Large intestine (tissue), 12 donors: ENCODE measurements at places on chromosomes 2 and 18. TPM values are rescaled to one million over a fixed set of nuclear protein-coding genes. Genes with fewer than 3 reads are reported as not detected.

- DNase-seq, result no peak
Observed at GRCh38 chr18:39425172-39425850, 1859.7 kb upstream of the CELF4 start.

DNA sequence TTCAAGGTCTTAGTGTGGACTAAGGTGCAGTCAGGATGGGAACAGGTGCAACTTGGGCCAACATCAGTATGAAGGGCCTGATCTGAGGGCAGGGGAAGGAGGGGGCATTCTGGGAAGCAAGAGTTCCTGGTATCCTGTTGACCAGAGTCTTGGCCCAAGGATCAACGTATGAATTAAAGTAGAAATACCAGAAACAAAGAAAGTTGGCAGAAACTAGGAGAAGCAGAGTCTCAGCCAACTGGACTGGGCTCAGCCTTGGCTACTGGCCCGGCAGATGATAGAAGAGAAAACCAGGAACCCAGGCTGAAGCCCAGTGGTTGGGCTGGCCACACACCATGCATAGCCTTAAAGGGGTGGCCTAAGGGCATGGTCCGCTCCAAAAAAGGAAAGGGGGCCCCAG, 2.3 kb downstream of the CETN1 start:
- no peak for DNase-seq

- DNase-seq, result no peak
Observed at GRCh38 chr18:20971886-20972267, 139.7 kb downstream of the ROCK1 start.

The CEBPZOS gene
- polyA plus RNA-seq, result 49.9 TPM

GRCh38 chr18:73923866-73924265, 223.8 kb downstream of the FBXO15 start:
- DNase-seq, result no peak

DNA sequence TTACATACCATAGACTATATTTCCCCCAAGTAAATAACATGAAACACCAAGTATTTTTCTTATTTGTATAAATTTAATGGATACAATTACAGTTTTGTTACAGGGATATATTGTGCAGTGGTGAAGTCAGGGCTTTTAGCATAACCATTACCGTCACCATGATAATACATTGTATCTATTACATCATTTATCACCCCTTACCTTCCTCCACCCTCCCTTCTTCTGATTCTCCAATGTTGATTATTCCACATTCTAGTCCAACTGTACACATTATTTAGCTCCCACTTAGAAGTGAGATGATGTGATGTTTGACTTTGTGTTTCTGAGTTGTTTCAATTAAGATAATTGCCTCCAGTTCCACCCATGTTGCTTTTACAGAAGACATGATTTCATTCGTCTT, 35.2 kb upstream of the NETO1 start:
- no peak for DNase-seq

GRCh38 chr2:199583676-199584075, 125.9 kb upstream of the SATB2 start:
- no peak for DNase-seq

The ACTG2 gene
- polyA plus RNA-seq, result 913 TPM

DNA sequence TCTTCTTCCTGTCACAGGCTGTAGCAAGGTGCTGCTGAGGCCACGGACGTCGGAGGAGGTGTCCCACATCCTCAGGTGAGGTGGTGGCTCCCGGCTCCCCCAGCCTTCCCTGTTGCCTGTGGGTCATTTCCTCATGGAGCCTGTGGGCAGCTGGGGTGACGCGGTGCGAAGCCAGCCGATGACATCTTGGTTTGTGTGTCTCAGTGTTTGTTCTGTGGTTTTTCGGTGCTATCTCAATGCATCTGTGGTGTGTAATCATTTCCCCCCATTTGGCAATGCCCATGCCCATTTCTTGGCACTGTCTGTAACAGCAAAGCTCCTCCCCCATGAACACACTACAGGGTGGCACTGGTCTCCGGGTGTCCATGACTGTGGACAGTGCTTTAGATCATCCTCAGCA, 6.6 kb downstream of the D2HGDH start:
- DNase-seq, result no peak
